ENCODE measurements at places on chromosomes 3 and 15. TPM values are rescaled to one million over a fixed set of nuclear protein-coding genes. Genes with fewer than 3 reads are reported as not detected.

MASP1 gene
- total RNA-seq: not detected

HHATL gene
- not detected for total RNA-seq

C3orf85 gene
- not detected for total RNA-seq

TF gene
- under 0.01 TPM for total RNA-seq

FBXW12 gene
- total RNA-seq: not detected

CPLX3 gene
- total RNA-seq: not detected

DYNLT2B gene
- 5.5 TPM for total RNA-seq

CYP1A1 gene
- total RNA-seq: 5.8 TPM

KNG1 gene
- not detected for total RNA-seq

FAM227B gene
- 2.3 TPM for total RNA-seq

SRGAP3 gene
- 7.9 TPM for total RNA-seq

PTX3 gene
- total RNA-seq: 3.6 TPM

CHRNA5 gene
- total RNA-seq: 7.6 TPM

SCG5 gene
- not detected for total RNA-seq

CYP11A1 gene
- total RNA-seq: under 0.01 TPM

C3orf22 gene
- total RNA-seq: not detected

P2RY14 gene
- not detected for total RNA-seq

SPINT1 gene
- total RNA-seq: 16.4 TPM

GABRB3 gene
- total RNA-seq: 0.62 TPM

FOXB1 gene
- not detected for total RNA-seq

CHRM5 gene
- total RNA-seq: not detected

ATG3 gene
- 100 TPM for total RNA-seq

AGBL1 gene
- total RNA-seq: 1.1 TPM

P2RY13 gene
- not detected for total RNA-seq

STAC gene
- under 0.01 TPM for total RNA-seq

B3GALNT1 gene
- total RNA-seq: 24.1 TPM

POTEB gene
- not detected for total RNA-seq

GABRR3 gene
- not detected for total RNA-seq

RSRC1 gene
- total RNA-seq: 34.3 TPM

GPR149 gene
- not detected for total RNA-seq

ARHGAP31 gene
- total RNA-seq: 21.0 TPM

GNAT1 gene
- not detected for total RNA-seq

NUSAP1 gene
- total RNA-seq: 114 TPM

STAB1 gene
- total RNA-seq: under 0.01 TPM

Data from melanocyte of skin (primary cell).